NCI-H1092 treated with DMSO at 0.1 percent for 48 hours (cell line): ENCODE measurements at places on chromosomes 16 and 17.

DNA sequence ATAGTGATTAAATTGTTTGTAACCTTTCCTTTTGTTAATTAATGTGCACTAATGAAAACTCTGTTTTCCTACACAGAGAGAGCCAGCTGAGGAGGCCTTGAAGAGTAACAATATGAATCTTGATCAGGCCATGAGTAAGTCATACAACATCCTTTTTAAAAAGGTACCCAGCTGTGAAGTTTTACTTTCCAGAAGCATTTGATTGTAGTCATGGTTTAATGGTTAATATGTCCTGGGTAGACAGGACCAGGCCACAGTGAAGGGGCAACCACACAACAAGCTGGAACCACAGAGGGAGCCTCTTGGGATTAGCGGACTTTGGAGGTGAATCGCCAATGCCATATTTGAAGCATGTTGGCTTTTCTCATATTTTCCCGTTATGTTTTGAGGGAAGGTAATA lies 55.6 kb downstream of the TMC6 start:
- no peak for DNase-seq

- no peak for DNase-seq
These were observed at the start of gene PDE6G for GRCh38 chr17:81656118-81656743. Gene PDE6G, minus strand, starts transcription at chr17:81656542. Its CDS starts 3,237 bp downstream, at chr17:81653305.

DNA sequence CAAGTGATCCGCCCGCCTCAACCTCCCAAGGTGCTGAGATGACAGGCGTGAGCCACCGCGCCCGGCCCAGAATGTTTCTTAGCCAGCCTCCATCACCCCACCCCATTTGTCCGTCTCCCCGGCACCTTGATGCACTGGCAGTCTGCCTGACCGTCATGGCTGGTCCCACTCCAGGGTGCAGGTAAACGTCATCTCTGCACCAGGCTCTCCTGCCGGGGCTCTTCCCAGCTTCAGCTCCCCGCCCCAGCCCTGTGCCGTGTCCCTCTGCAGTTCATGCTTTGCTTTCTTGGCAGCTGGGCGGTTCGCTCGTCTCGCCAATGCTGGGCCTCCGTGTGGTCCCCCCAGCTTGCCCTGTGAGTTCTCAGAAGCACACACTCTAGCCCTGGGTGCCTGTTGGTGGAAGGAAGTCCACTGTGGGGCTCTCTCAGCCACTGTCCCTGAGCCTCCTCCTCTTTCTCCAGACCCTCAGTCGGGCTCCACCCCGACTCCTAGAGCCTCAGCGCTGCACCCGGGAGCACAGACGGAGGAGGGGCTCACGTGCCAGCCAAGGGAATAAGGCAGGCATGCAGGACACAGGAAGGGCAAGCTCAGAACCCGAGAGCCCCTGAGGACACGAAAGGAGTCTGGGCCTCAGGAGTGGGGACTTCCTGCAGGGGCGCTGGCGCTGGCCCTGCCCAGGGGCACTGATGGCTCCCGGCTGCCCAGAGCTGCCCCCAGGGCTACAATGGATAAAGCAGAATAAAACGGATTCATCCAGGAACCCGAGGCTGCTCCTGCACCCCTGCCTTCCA lies 12.0 kb downstream of the HS3ST6 start:
- peak; percentile 42 for DNase-seq

GRCh38 chr17:349666-350065 lies 2.9 kb downstream of the RPH3AL start:
- DNase-seq = no peak

GRCh38 chr17:28204751-28205150 lies 114.2 kb upstream of the TMEM97 start:
- DNase-seq = no peak

GRCh38 chr17:72580321-72581127 lies 459.7 kb downstream of the SOX9 start:
- DNase-seq = peak; percentile 63
